ENCODE measurements at places on chromosomes 5 and 9.

DNA sequence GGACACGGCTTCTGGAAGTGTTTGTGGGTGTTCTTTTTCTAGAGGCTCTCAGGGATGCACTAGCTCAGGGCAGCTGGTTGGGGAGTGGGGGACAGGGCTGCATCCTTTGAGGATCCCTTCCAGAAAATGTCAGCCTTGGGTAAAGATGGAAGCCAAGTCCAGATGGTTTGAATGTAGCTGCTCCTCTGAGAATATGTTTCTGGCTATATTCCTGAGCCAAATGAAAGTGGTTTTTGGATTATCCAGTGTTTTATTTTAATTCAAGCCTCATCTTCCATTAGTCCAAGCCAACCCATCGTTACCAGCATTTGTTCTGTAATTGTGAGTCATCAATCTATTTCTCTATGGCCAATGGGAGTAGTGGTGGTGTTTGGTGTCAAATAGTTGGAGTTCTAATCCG lies 70.4 kb downstream of the SPRY4 start:
- DNase-seq = no peak

DNA sequence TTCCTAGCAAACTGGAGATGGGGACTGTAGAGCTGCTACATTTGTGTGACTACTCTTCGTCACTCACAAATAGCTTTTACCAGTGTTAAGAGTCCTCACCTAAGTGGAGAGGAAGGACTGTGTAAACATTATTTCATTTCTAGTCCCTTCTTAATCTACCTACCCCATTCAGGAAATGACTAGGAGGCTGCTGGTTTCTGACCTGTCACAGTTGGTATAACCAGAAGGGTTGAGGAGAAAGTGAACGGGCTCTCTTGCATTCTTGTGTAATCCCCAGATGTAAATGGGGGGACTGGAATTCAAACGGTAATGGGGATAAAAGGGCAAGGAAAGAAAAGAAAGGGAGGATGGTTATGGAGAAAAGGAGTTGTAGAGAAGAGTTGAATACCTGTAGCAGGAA lies 35.4 kb upstream of the BNIP1 start:
- no peak for DNase-seq

DNA sequence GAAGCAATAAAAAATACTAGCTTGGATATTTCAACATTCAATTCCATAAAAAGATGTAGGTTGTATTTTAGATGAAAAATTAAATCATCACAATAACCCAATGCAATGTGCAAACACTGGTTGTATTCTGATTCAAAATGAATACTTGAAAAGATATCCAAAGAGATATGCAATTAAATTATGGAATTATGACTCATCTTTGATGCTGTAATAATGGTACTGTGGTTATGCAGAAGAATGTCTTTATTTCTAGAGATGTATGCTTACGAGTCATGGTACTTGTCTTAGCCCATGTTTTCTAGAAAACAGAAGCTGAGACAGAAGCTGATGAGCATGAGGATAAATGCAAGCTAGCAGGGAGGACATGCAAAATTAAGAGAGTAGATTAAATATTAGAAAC lies 1941.4 kb upstream of the NUDT12 start:
- DNase-seq = no peak

GRCh38 chr5:109161914-109162683 lies 247.7 kb downstream of the PJA2 start:
- no peak for DNase-seq

GRCh38 chr5:150622157-150622556 lies 18.3 kb upstream of the SYNPO start:
- DNase-seq = no peak

DNA sequence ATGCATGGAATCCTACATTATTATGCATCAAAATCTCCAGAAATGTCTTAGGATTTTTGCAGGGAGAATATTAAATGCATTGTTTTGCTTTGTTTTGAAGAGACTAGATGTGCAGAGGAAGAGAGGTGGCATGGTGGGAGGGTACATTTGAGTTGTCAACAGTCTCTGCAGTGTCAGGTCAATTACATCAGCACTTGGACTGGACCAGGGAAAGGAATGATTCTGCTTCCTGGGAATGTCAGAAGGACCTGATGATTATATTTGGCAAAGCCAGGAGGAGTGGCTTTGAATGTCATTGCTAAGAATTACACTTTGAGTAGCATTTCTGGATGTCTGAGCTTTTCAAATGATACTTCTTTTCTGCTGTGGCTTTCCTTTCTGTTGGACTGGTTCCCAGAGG lies 17.5 kb upstream of the TMEFF1 start:
- DNase-seq = no peak

DNA sequence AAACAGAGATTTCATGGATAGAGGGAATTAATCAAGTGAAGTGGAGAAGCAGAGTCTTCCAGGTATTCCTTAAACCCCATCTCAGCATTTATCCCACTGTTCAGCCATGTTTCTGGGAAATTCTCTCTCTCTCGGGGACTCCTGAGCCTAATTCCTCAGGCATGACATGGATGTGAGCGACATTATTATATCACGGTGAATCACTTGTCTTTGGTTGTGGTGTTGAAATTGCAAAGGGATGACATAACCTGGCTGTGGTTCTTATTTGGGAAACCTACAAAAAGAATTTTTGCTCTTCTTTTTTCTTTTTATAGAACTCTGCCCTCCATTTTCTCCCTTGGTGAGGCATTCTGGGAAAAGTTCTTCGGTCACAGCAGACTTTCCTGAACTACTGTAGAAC lies 457.9 kb upstream of the PTGER4 start:
- no peak for DNase-seq

- DNase-seq = no peak
These were observed 82.2 kb downstream of the CACNA1B start for GRCh38 chr9:137959641-137960411.

DNA sequence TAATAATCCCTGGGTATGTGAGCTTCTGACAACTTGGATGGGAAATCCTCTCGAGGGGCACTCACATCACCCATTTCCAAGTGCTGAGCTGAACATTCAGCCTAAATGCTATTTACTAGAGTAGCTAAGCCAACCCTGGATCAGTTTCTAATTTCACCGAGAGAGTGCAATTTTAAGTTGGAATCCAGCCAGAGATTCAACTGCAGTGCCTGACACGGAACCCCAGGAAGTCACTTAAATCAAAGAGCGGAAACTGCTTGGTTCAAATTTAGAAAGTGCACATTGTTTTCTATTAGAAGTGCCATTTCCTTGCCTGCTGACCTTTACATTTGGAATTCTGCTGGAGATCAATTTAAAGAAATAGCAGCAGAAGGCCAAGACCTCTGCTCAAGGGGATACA lies 8.8 kb downstream of the SPRY4 start:
- peak; percentile 25 for DNase-seq

DNA sequence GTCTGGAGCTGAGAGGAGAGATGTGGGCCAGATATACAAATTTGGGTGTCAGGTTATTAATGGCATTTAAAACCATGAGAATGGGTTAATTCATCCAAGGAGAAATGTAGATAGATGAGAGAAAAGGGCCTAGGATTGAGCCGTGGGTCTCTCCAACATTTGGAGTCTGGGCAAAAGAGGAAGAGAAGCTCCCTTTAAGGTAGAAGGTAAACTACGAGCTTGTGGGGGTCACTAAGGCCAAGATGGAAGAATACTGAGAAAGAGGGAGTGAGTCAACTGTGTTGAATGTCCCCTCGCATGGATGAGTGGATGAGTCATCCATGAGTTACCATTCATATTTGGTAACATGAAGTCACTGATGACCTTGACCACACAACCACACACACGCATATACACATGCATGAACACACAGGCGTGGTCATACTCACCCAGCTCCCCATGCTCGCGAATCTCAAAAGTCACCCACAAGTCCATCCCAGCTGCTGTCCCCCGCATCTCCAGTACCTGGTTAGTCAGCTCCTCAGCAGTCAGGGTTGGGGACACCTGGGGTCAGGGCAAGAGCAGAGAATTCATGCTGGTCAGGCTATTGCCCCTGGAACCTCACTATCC lies 6.8 kb upstream of the FCHSD1 start:
- DNase-seq = no peak

DNA sequence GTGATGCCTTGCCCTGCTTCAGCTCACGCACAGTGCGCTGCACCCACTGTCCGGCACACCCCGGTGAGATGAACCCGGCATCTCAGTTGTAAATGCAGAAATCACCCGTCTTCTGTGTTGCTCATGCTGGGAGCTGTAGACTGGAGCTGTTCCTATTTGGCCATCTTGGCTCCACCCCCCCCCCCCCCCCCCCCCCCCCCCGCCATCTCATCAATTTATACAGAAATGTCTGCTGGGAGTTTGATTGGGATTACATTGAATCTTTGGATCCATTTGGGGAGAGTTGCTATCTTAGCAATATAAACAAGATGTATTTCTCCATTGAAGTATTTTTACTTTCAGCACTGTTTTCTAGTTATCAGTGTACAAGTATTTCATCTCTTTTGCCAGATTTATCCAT lies 55.2 kb downstream of the RIC1 start:
- no peak for DNase-seq

- DNase-seq = no peak
These were observed 17.9 kb upstream of the GDNF start for GRCh38 chr5:37857696-37858095.

- no peak for DNase-seq
These were observed 171.9 kb downstream of the ZNF462 start for GRCh38 chr9:107034831-107035230.

- no peak for DNase-seq
These were observed 63.7 kb downstream of the MLLT3 start for GRCh38 chr9:20558566-20559016.

DNA sequence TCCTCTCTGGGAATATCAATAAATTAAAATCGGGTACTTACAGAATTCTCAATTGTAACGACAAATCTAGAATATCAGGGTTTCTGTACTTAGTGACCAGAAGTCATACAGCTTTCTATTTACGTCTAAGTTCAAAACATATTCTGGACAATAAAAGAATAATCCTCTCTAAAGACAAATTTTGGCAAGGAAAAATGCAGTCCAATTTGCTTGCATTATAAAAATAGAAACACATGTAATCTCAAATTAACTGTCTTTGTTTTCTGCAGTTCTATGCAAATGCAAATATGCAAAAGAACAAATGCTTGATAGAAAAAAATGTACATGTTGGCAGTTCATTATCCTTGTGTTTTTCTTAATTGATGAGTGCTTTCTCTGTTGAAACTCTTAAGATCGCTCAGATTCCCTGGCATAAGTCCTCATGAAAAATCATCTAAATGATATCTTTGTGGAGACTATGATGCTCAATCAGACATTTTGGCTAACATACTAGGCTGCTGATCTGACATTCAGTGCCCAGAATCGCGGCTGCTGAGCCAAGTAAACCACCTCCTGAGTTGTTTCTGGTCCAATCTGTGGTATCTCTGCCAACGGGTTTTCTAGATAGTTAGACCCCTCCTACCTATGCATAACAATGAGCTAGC lies 990.1 kb upstream of the C9orf72 start:
- no peak for DNase-seq

DNA sequence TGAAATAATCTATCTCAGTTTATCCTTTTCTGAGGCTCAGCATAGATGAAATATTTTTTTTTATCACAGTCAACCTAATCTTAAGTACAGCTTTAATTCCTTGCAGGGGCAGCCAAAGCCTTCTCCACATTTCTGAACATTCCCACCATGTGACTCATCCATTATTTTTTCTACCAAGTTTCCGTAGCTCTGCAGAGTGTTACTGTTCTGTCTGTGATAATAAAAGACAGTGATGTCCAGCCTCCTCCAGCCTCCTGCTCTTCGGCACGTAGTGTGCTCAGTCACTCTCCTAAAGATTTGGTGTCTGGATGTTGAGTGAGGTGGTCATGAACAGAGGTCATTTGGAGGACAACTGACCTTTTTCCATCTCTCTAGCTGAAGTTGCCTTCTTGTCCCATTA lies 338.1 kb upstream of the ADAMTS16 start:
- DNase-seq = no peak

- DNase-seq = no peak
These were observed 7.4 kb downstream of the MEGF10 start for GRCh38 chr5:127298036-127298429.

DNA sequence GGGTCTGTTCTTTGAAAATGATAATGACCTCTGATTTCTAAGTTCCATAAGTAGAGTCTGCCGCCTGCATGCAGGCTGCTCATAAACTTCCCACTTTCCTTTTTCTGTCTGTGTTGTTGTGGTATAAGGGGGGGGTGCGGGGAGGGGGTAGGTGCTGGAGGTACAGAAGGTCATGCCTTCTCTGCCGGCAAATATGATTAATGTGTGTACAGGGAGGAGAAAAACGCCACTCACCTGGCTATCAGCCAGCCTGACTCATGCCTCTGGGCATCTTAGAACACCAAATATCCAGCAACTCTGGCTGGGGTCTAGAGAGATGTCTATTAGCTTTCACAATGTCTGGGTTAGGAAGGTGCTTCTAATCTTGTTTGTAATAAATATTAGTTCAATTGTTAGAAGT lies 128.3 kb downstream of the EFNA5 start:
- no peak for DNase-seq

DNA sequence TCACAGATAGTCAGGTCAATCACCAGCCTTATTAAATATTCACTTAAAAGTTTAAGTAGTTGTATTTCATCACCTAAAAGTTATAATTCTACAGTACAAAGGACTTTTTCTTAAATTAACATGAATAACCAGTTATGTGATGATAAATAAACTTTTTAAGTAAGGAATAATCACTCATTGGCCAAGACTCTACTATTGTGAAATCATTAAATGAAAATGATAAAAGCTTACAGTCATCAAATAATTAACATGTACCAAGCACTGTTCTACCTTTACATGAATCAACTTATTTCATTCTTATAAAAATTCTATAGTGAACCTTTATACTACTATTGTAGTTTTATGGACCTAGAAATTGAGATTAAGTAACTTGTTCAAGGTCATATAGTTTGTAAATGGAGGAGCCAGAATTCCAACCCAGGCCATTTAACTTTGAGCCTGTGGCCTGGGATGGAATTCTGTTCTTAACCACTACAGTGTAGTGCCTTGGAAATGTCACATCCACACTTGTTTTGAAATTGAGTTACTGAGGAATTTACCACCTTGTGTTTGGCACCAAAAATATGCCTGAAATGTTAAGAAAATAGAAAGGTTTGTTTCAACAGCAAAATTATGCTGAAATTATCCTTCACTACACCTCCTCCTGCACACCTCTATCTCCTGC lies 32.8 kb upstream of the MSANTD3 start:
- DNase-seq = no peak

- DNase-seq = no peak
These were observed 2.7 kb upstream of the LHX2 start for GRCh38 chr9:124008694-124009530.

- peak; percentile 81 for DNase-seq
These were observed 27.2 kb downstream of the CCDC69 start for GRCh38 chr5:151196556-151197290.

GRCh38 chr5:57002959-57003485 lies 51.1 kb upstream of the MIER3 start:
- no peak for DNase-seq

Data from MM.1S (cell line).